Activated CD8-positive, alpha-beta memory T cell treated with anti-CD3 and anti-CD28 coated beads, Interleukin-2, amount 50 U/mL, for 4 hours (primary cell): ENCODE measurements at places on chromosomes 2 and 18.

GRCh38 chr2:3197308-3197707 lies 180.3 kb downstream of the EIPR1 start:
- DNase-seq = no peak

DNA sequence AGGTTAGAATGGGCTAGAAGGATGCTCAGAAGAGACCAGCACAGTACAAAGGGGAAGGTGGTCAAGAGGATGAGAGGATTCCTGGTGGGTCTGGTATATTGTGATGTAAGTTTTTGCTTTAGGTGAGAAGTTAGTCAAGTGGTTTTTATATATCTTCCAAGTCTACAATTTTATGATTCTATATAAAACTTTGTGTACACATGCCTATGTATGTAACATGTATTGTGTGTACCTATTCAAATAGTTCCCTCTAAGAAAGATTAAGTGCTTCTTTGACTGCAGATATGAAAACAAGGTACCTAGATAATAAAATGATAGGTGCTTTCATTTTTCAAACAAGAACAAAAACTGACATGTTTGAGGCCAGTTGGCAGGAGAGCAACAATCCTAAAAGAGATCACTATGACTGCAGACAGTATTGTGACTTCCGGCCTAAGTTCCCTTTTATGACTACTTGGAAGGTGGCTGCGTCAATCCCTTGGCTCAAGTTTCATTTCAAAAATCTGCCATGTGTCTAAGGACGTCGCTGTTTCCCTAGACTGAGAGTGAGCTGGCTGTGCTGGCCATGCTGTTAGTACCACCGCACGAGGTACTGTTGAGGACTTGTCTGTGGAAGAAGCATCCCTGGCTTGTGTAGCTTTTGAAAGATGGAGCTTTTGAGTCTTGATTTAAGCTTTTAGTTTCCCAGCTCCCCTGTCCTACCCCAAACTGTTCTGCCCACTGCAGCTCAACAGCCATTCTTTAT lies 123.1 kb downstream of the PRPF40A start:
- DNase-seq = no peak

GRCh38 chr2:7209757-7210555 lies 292.7 kb downstream of the RNF144A start:
- no peak for DNase-seq

DNA sequence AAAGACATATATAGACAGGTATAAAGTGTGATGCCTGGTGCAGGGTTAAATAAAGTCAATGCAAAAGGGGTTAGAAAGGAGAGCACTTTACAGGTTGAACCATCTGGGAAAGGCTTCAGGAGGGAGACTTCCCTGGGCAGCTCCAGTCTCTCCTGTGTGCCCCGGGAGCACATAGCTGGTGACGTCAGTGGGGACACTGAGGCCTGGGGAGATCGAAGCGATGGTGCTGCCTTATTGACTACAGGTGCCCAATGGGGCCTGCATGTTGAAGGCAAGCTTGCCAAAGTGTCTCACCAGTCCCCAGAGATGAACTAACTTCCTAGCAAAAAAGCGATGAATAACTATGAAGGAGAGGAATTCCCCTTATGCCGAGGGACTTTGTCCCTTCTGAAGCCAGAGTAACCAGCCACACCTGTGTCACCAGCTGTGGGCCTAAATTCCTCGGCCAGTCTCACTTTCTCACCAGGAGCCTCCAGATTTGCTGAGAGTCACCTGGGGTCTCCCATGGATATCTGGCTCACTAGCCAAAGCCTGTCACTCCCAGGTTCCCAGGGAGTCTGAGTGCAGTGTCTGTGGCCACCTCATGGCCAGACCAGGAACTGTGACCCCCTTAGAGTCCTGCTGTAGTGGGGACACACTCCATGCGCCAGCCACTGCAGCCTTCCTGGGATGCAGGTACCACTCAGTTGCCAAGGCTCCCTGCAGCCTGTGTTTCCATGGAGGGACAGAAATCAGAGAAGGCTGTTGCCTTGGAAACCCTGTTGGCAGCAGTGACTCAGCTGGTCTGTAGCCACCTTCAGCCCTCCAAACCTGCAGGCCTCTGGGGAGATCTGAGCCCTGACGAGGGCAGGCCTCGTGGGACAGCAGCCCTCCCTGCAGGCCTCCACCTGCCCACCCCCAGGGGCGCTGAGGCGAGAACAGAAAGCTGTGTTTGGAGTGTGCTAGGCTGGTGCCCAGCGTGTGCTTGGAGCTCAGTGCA lies 128.7 kb downstream of the CTIF start:
- DNase-seq = no peak

DNA sequence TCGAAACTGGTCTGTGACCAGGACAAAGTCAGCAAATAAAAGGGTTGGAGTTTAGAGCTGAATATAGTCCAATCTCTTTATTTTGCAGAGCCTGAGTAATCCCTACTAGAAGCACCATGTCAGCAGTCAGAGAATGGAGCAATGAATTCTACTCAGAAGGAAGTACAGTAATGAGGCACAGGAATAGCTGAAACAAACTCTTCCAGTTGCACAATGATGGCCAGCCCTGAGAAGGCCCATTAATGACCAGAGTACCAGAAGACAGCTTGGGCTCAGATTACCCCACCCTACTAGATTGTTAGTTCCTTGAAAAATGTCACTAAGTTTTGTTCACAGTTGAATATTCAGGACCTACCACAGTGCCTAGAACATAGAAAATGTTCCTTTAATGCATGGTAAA lies 40.3 kb upstream of the SCG2 start:
- no peak for DNase-seq

DNA sequence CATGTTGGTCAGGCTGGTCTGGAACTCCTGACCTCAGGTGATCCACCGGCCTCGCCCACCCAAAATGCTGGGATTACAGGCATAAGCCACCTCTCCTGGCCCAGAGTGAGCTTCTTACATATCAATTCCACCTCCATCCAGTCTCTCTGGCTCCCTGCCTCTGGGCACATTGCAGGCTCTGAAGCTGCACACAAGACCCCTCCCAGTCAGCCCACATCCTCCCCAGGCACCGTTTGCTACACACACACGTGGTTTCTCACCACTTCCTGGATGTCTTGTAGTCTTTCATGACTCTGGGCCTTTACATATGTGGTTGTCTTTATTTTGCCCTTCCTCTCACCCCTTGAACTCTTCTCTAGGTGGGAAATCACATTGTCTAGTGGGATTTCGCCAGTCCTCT lies 64.0 kb upstream of the CABLES1 start:
- peak; percentile 68 for DNase-seq

DNA sequence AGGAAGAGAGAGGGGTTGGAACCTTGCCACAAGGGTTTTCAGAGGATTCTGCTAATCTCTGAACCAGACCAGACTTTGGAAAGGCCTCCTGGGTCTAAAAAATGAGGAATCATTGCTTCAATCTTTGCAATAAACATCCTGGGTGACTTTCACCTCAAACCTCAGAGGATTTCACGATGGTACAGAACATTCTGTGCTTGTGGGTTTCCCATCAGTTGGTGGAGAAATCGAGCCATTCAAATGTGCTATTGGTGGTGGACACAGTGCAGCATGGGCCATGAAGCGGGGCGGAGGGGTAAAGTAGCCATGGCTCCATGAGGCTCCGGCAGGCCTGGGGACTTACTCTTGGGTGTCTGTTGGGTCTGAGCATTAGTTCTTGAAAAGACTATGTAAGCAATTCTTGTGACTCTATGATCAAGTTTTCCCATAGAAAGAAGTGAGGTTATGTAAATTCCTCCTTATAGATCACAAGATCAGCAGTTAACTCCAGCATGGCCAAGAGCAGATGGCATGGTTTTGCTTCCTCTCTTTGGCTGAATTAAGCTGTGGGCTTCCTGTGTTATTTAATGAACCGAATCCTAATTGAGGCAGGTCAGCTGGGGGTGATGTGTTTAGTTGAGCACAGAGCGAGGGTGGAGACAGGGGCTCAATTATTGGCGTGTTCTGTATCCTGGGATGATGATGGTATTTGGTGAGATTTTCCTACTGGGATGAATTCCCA lies 1.9 kb upstream of the IL1R2 start:
- no peak for DNase-seq

DNA sequence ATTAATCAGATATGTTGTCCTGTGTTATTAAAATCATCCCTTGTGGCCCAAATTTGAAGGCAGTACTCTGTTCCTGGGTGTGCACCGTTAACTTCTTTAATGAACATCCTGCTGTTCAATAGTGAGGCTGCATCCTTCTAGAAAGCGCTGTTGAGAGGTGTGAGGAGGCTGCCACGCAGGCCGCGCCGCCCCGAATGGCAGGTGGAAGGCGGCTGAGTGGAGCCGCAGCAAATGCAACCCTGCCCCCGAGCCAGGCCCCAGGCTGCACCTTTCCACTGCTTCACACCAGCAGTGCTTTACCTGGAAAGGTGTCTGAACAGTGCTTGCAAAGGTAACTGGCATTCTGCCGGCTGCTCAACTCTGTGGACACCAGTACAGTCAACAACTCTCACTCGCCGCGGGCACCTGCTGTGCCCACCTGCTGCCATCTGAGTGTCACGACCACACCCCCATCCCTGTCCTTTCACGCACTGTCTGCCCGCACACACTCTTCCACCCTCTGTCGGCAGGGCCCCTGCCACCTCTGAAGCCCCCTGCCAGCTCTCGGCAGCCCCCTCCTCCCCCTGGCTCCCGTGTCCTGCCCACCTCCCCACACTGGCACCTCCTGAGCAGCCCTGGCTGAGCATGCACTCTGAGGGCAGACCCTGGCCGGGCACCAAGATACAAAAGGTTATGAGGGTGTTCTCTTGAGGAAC lies 70.9 kb downstream of the ODC1 start:
- no peak for DNase-seq

- no peak for DNase-seq
These were observed 157.0 kb upstream of the TNP1 start for GRCh38 chr2:217016796-217017419.

DNA sequence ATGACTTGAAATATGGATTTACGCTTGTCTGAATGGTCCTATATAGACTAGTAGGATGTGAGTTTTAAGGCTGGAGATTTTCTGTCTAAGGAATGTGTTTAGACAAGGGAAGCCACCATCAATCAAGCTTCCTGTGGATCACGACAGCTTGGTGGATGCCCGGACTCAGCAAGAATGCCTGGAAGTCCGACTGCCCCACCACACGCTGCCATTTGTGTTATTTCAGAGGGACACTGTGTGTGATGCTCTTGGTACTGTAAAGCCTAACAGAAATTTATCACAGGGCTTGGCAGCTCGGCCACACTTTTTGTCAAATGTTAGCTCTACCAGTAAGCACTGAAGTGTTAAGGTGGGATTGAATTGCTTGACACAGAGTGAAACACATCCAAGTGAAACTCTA lies 127.1 kb upstream of the CDH7 start:
- no peak for DNase-seq

DNA sequence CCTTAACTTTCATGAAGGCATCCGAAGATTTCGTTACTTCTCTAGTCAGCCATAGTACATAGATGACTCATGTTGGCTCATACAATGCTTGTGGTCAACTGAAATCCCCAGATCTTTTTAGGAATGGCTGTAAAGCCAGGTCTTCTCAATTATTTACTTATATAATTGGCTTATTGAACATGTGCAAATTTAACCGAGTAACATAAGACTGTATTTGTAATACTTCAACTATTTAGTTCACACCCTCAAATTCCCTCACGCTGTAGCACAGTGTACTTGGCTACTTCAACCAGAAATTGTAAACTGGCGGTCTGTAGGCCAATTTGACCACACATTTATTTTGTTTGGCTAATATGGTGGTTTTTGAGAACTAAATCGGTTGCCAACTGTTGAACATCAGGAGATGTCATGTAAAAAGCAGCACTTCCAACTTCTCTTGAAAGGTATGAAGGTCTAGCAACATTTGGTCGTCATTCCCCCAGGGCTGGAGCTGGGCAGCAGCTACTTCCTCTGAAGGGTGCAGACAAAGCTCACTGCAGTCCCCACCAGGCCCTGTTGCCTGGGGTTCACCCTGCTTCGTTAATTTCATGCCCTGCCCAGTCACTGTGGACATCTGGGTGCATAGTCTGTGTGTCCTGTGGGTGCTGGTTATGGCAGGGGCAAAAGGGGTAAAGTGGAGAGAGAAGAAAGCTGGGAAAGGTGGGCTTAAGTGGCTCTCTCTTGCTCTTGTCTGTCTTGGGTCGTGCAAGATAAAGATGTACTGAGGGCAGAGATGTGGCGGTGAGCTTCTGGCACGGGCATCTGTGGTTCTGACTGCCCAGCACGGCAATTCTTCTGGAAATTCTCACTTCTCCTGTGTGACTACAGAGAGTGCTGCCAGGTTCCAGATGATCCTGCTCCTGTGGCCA lies 3.2 kb upstream of the SH3RF3 start:
- no peak for DNase-seq

GRCh38 chr2:31347750-31348149 lies 66.8 kb downstream of the XDH start:
- DNase-seq = no peak

GRCh38 chr2:226797989-226798421 lies 1.6 kb downstream of the IRS1 start:
- DNase-seq = no peak

GRCh38 chr2:108869542-108869941 lies 83.0 kb downstream of the CCDC138 start:
- DNase-seq = no peak

GRCh38 chr2:181367411-181367810 lies 89.8 kb upstream of the ITGA4 start:
- no peak for DNase-seq
